HAP-1 (cell line): ENCODE measurements at places on chromosomes 5 and 9.

DNA sequence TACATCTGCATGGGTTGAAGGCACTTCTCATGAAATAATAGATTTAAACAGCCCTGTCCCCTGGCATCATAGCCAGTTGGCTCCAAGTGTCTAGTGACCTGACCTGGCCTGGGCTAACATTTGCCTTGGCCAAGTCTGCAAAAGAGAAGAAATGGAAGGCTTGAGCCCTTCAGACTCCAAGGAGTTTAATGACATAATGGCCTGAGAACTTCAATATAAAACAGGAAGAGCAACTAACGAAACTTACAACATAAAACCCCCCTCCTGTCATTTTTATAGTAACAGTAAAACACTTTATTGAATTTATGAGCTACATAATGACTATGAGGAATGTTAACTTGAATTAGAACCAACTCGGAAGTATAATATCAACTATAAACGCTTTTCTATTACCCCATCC lies 218.8 kb upstream of the TBCA start:
- no peak for DNase-seq

- peak; percentile 30 for DNase-seq
These were observed 503 bp downstream of the SEMA4D start for GRCh38 chr9:89497257-89497963.

DNA sequence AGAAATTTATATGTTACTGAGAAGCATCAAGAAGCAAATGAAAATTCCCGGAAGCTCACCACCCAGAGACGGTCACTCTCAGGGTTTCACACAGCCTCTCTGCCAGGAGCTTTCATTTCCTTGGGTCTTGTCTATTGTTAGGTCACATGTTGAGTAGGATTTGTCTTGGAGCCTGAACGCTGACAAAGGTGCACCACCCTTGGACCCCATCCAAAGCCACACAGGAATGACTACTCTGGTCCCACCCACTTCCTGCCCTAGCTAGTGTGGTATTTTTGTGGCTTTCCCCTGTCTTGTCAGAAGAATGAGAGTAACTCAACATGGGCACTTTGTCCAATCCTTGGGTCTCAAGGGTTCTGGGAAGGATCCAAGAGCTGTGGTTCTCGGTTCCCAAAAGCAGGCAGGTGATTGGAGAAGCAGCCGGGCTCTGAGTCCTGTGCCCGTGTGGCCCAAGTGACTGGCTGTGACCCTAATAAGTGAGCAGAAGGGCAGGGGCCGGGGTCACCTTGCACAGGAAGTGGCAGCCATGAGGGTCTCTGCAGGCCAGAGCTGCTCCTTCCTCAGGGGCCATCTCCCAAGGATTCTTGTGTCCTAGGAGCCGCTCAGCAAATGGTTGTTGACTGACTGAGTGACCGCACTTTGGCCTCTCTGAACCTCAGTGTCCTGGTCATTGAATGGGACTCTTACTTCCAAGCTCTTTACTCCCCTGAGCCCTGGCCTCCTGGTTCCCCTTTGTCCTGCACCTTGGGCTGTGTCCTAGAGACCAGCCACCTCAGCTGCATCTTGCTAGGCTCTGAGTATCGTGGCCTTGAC lies 6.9 kb downstream of the FGD3 start:
- DNase-seq, result peak; percentile 45

GRCh38 chr9:93896093-93896492 lies 59.1 kb downstream of the BARX1 start:
- DNase-seq, result peak; percentile 4

GRCh38 chr9:69131682-69132081 lies 42.4 kb upstream of the TJP2 start:
- no peak for DNase-seq

- DNase-seq, result no peak
These were observed 102.5 kb upstream of the PITX1 start for GRCh38 chr5:135136546-135136945.

- no peak for DNase-seq
These were observed 15.0 kb upstream of the DAB2IP start for GRCh38 chr9:121636341-121636865.

- no peak for DNase-seq
These were observed 2.2 kb downstream of the BARX1 start for GRCh38 chr9:93952784-93953495.
